ENCODE measurements at places on chromosomes 7 and 10.

DNA sequence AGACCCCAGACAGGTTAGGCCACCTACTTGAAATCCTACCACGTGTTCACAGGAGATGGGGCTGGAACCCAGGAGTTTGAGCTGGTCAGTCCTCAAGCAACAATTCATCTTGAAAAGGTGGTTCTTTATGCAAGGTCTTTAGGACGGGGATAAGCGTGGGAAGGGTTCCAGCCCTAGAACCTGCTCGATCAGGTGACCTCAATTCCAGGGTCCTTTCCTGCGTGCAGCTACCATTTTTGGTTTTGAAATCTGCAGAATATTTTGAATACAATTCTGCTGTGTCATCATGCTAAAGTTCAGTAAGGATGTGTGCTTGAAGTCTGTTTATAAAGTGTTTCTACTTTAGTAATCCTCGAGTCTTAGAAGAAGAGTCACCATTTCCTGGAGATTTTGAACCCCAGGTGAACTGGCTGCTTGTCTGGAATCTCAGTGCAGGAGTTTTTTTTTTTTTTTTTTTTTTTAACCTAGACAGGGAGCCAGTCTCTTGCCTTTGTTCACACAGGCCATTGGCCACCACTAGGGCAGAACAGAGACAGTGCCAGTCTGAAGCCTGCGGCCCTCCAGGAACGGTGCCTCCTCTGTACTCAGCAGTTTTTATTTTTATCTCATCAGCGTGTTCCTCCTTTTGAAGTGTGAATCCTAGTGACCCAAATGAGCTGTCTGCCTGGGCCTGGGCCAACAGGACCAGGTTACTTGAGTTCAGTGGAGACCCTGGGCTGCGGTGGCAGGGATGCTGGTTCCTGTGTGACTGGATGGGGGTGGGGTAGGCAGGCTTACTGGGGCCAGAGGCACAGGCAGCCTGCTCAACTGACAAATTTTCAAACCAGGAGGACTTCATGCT, 54.6 kb downstream of the EEPD1 start:
- DNase-seq = peak; percentile 83

DNA sequence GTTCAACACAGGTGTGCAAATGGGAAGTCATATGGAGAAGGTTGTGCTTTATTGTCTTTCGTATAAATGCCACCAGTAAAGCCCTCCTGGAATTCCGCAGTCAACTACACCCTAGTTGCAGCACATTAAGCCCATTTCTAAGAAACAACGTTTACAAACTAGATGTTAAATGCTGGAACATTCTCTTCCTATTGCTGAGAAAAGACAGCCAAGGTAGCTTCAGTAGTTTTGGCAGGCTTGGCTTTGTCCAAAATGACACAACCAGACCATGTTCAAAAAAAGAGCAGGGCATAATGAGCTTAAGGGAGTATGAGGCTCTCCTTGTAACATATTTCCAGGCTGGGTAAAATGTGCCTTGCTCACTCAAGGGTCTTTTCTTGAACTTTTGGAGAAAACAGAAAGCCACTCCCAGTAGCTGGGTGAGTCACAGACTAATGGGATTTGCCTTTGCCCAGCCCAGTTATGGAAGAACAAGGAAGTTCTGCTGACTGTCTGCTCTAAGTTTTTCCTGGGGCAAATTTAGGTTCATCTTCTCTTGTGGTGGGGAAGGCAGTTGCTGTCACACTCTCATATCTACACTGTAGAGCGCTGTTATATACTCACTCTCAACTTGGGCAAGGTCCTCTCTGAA, 238.7 kb downstream of the PLXNA4 start:
- no peak for DNase-seq

DNA sequence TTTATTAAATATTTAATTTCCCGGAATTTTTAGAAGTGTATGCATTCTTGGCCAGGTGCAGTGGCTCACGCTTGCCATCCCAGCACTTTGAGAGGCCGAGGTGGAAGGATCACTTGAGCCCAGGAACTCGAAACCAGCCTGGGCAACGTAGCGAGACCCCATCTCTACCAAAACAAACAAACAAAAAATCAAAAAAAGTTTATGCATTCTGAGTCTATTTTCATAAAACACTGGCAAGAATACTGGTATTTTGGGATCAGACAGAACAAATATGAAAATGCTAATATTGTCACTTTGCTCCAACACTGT, 440.8 kb upstream of the FOXK1 start:
- DNase-seq = no peak

DNA sequence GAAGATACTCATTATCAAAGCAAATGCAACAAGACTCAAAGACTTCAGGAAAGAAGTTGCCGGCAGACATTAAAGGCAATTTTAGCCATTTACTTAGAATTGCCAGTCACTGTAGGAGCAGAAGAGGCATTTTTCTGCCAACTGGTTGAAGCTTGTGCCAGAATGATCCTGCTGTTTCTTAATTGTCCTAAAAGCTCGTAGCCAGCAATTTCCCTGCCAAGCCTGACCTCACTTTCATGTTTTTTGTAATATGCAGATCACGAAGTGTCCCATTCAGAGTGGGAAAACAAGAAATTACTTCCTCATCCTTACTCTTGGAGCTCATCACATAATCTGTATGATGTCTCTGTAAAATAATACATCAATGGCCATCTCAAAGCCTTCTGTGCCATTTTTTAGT, 130.9 kb upstream of the ANKRD1 start:
- DNase-seq = peak; percentile 72

DNA sequence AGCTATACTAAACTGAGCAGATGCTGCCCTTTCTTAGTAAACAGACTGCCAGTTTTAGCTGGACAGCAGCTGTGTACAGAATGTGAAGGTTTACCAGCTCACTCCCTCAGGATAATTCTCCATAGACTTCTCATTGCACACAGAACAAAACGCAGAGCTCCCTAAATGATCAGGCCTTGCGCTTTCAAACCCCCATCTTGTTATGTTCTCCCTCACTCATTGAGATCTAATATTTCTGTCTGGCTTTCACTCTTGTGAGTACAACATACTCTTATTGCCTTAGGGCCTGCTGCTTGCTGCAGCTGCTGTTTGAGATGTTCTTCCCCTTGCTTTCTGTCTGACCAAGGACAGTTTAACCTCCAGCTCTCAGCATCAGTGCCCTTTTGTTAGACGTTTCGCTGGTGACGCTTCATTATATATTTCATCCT, 17.3 kb downstream of the VWDE start:
- no peak for DNase-seq

DNA sequence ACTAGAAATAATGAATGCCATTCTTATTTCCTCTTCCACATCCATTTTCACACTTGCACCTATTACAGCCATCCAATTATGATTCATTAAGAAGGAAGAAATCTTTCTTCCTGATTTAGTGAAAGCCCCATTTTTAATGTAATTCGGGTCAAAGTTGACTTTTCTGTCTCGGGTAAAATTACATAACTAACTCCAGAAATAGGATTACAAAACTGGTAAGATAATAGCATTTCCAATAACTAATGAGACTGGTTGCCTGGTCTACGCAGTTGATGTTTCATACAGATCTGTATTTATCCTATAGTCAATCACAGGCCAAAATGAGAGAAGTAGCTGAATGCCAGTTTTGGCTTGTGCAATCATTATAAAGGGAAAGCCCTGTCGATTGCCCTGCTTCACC, 651.5 kb upstream of the NRP1 start:
- DNase-seq = no peak

- DNase-seq = no peak
These were observed 987.6 kb upstream of the AUTS2 start for GRCh38 chr7:68610701-68611100.

- DNase-seq = no peak
These were observed 37.5 kb downstream of the AHCYL2 start for GRCh38 chr7:129262324-129262723.

DNA sequence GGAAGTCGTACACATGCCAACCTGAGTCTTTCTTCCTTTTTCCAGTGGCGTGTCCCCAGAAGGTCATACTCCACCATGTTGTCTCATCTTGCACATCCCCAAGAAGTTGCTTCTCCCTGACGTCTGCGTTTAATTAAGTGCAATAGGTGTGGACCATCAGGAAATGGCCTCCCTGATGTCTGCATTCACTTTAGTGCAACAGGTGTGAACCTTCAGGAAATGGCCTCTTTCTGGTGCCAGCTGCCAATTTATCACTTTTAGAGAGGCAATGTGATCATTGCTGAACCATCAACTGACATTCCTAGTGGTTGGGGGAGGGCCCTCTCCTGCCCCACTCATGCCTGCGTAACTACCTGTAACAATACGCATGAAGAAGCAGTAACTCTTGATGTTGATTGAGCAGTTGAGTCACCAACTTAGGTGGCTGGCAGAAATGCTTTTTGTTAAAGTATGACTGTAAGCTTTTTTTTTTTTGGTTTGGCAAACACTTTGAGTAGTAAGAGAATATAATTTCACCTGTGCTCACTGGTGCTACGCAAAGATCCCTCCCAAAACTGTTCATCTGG, 25.8 kb downstream of the SCIN start:
- no peak for DNase-seq

DNA sequence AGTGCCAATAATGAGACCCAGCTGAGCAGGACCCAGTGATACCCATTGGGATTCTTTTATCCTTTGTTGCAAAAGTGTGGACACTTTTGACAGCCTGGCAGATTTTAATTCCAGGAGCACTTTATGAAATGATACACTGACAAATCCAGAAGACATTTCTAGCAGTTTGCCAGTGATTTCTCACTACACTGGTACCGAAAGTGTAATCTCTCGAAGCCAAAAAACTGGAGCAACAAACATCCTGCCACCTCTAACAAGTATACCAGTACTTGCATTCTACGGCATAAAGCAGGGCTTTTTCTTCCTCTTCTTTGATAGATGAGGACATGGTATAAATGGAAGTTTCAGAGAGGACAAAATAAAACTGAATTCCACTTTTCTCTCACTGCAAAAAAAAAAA, 28.4 kb upstream of the AKR1D1 start:
- no peak for DNase-seq

- peak; percentile 40 for DNase-seq
These were observed 157.0 kb upstream of the ZMIZ1 start for GRCh38 chr10:78911533-78912340.

DNA sequence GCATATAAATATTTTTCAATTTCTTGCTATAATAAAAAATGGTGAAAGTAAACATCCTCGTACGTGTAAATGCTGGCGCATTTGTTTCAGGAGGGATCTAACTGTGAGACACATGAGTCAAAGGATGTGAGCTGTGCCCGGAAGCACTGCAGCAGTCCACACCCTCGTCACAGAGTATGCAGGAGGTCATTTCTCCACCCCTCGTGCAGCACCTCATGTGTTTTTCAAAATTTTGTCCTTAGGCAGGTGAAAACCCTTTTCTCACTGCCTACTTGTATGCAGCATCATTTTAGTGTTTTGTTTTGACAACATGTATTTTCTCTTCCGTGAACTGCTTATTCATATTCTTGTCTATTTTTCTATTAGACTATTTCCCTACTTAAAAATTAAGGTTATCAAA, 162.7 kb downstream of the AVL9 start:
- DNase-seq = no peak

DNA sequence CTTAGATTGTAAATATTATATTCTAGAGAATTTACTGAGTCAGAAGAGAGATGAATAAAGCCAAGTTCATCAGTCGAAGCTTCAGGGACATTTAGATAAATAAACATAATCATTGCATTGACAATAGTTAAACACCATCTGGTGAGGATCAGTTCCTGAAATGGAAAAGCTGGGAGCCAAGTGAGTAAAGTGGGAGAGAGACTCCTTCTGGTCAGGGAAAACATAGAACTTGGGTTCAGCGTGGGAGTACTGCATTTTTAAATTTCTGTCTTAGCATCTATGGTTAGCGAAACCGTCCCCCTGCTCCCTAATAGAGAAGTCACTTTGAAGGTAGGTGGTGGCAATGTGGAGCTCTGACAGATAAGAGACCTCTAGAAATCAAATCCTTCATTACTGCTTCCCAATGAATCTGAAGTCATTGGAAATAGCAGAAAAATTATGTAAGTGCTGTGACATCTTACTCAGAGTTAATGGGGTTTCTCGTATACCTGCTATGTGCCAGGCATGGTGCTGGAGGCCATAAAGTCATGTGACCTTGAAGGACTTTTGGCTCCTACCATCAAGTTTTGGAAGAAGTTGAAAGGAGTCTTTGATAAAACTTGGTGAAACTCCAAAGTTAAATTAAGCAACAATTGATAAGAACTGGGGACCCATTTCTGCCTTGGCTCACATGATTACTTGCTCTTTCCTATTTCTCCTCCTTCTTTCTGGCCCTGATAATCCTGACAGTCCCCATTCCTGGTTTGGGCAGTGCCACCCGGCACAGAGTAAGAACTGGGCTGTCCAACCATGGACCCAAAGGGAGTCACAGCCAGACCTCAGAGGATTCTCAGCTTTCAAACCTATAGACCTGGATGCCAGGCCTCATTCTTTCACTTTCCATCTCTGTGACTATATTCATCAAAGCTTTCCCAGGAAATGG, 211.2 kb downstream of the C7orf25 start:
- no peak for DNase-seq

GRCh38 chr7:158358926-158359645, 228.5 kb downstream of the PTPRN2 start:
- peak; percentile 29 for DNase-seq

GRCh38 chr10:116836083-116836482, 13.2 kb upstream of the ENO4 start:
- DNase-seq = no peak

DNA sequence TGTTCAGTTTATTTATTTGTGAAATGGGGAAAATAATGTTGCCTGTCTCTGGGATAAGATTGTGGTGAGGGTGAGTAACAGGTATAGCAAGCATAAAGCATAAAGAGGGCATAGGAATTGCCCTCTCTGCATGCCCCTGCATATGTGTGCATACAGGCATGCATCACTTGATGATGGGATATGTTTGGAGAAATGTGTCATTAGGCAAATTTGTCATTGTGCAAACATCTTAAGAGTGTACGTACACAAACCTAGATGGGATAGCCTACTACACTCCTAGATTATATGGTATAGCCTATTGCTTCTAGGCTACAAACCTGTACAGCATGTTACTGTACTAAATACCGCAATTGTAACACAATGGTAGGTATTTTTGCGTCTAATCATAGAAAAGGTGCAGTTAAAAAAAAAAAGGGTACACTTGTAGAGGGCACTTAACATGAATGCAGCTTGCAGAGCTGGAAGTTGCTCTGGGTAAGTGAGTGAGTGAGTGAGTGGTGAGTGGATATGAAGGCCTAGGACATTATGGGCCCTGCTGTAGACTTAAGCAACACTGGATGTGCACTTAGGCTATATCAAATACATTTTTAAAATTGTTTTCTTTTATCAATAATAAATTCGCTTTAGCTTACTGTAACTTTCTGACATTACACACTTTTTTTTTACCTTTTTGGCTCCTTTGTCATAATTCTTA, 386.5 kb upstream of the ANKRD30A start:
- no peak for DNase-seq

- DNase-seq = no peak
These were observed at the start of gene GIMAP5 for GRCh38 chr7:150737265-150738055. Gene GIMAP5, plus strand, starts transcription at chr7:150737418. Its CDS starts 3,467 bp downstream, at chr7:150740885.

- DNase-seq = no peak
These were observed 232.1 kb upstream of the GRB10 start for GRCh38 chr7:51014811-51015210.

- DNase-seq = peak; percentile 97
These were observed 6.1 kb downstream of the KCNH2 start for GRCh38 chr7:150972023-150972468.

DNA sequence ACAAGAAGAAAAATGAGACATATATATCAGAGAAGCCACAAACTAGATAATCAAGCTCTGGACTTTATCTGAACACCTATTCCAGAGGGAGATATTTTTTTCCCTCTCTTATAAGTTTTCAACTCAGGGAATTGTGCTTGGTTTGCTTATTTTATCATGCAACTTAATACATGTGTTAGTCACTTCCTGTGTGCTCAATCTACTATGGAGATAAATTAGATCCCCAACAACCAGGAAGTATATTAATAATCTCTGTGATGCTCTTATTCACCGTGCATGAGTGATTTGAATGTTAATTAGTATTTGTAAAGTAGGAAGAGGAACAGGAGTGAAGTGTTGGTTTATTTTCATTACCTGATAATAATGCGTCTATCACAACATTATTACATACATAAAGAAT, 38.8 kb upstream of the ZNF365 start:
- DNase-seq = no peak

All from sigmoid colon (tissue), 7 donors.